Tibial nerve (tissue), 4 donors: ENCODE measurements at places on chromosomes 12 and 14.

GRCh38 chr12:8011331-8011730 is 21.2 kb upstream of the FOXJ2 start:
- no peak overlapping the region for H3K27ac ChIP-seq
- H3K4me3 ChIP-seq = no peak overlapping the region
- no peaks in the 10 kb centered on the region for H3K4me1 ChIP-seq
- H3K36me3 ChIP-seq = no peaks in the 10 kb centered on the region

GRCh38 chr12:6314776-6315175 is 4.3 kb downstream of the PLEKHG6 start:
- H3K27me3 ChIP-seq = peaks cover 14% of the 10 kb centered on the region
- H3K4me1 ChIP-seq = peaks cover 11% of the 10 kb centered on the region
- H3K27ac ChIP-seq = no peak overlapping the region
- H3K4me3 ChIP-seq = no peak overlapping the region
- no peak for DNase-seq

DNA sequence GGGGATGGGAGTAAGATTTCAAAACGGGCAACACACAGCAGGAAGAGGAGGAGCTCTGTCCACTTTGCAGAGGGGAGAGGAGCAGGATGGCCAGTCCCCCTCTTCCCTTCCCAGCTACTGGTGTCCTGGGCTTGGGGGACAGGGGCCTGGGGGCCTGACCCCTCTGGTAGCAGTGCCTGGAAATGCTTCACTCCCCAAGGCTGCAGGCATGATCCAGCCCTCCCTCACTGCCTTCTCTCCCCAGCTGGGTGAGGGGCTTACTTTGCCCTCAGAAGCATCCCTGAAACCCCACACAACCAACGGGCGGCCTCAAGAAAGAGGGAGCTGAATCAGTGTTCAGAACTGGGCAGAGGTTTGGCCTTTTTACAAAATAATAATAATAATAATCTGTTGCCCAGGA is 279.5 kb downstream of the DPF3 start:
- H3K4me3 ChIP-seq = no peak overlapping the region
- no peaks in the 10 kb centered on the region for H3K27me3 ChIP-seq
- peaks cover 60% of the 10 kb centered on the region for H3K4me1 ChIP-seq
- no peak overlapping the region for H3K27ac ChIP-seq
- no peak for DNase-seq
- H3K36me3 ChIP-seq = no peaks in the 10 kb centered on the region

DNA sequence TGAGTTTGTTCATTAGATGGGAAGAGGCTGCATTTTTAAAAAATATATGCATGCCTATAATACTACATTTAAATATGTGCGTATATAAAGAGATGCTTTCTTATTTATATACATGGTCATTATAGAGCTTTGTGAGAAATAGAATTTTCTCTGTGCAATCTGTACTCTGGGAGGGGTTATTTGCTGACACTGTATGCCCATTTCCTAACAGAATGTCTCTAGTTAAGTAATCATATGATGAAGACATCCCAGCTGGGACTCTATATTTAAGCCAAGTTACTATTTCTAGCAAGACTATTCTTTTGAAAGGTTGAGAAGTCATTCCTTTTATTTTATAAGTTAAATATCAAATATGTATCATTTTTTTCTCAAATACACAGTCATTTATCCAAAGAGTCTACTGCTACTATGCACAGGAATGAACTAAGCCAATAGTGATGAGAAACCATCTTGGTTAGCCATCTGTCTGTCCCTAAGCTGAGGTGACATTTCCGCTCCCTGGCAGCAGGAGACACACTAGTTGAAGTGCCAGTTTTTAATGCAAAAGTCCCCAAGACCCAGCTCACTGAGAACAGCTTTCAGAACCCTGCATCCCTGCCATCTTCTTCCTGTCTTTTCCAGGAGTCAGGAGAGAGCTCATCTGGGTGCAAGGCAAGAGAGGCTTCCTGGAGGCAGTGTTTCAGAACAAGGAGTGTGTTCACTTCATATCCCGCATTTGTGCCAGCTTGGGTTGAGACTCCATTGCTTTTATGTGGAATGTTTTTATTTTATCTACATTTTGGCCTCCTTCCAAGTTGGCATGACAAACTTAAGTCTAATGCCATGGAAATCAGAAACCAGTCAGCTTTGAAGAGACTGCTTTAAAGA is 69.5 kb downstream of the TMEM132C start:
- no peak for DNase-seq
- no peaks in the 10 kb centered on the region for H3K36me3 ChIP-seq
- H3K4me1 ChIP-seq = no peaks in the 10 kb centered on the region

DNA sequence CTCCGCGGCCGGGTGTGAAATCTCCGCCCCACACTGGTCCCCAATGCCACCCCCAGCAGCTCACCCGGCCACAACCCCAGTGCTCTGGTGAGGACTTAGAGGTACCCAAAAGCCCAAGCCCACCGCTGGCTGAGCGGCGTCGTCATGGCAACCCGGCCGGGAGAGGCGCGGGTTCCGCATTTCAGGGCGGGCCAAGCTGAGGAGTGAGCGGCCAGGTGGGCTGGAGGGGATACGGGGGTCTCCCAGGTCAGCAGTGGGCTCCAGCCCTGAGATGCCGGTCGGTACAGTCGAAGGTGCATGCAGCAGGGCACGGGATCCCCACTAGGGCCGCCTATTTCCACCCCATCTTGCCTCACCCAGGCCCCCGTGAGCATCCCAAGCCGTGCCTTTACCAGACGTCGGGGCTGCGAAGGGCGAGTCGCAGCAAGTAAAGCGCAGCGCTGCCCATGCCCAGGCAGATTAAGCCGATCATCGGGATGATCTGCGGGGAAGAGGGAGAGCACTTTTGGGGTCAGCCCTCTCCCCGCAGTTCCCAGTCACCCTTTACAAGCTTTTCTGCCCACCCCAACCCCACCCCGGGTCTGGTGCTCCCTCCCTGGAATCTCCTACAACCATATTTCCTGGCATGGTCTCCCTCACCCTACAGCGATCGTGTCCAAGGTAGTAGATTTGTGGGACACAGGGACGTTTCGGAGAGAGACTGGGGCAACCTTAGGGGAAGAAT is 6.9 kb downstream of the SHMT2 start:
- H3K4me3 ChIP-seq = no peak overlapping the region
- peaks cover 14% of the 10 kb centered on the region for H3K36me3 ChIP-seq
- H3K27ac ChIP-seq = no peak overlapping the region
- peaks cover 47% of the 10 kb centered on the region for H3K4me1 ChIP-seq
- H3K27me3 ChIP-seq = peaks cover 49% of the 10 kb centered on the region

- no peaks in the 10 kb centered on the region for H3K4me1 ChIP-seq
- H3K4me3 ChIP-seq = no peak overlapping the region
- DNase-seq = no peak
- H3K27me3 ChIP-seq = no peaks in the 10 kb centered on the region
- H3K27ac ChIP-seq = no peak overlapping the region
Observed at GRCh38 chr14:65423982-65424381, 11.5 kb downstream of the FUT8 start.
